ENCODE measurements at places on chromosomes 4 and X. TPM values are rescaled to one million over a fixed set of nuclear protein-coding genes. Genes with fewer than 3 reads are reported as not detected.

Gene HGFAC
- polyA plus RNA-seq, result 3.0 TPM

Gene PRKX
- polyA plus RNA-seq, result 10.9 TPM

Gene MMAA
- polyA plus RNA-seq, result 6.3 TPM

Gene MGAT4D
- polyA plus RNA-seq, result not detected

Gene ZXDB
- 5.3 TPM for polyA plus RNA-seq

Gene ARX
- polyA plus RNA-seq, result 6.9 TPM

Gene ARHGAP36
- polyA plus RNA-seq, result 522 TPM

Gene FAT1
- 107 TPM for polyA plus RNA-seq

Gene TCEAL7
- polyA plus RNA-seq, result 253 TPM

Gene GAGE12H
- not detected for polyA plus RNA-seq

Gene PPEF2
- 0.06 TPM for polyA plus RNA-seq

Gene XAGE5
- polyA plus RNA-seq, result 0.39 TPM

Gene CXCL11
- not detected for polyA plus RNA-seq

Gene CHRDL1
- polyA plus RNA-seq, result 5.1 TPM

Gene PRPS2
- polyA plus RNA-seq, result 7.7 TPM

Gene KIAA1210
- polyA plus RNA-seq, result 0.12 TPM

Gene PAGE2B
- not detected for polyA plus RNA-seq

Gene GRSF1
- polyA plus RNA-seq, result 145 TPM

Gene NDNF
- 6.8 TPM for polyA plus RNA-seq

Gene PABPC4L
- polyA plus RNA-seq, result 7.5 TPM

Gene SSX3
- polyA plus RNA-seq, result not detected

Gene CENPE
- 3.4 TPM for polyA plus RNA-seq

Gene SCFD2
- 10.3 TPM for polyA plus RNA-seq

Gene LRIT3
- polyA plus RNA-seq, result 0.46 TPM

Gene MRFAP1
- polyA plus RNA-seq, result 227 TPM

Gene ELF4
- polyA plus RNA-seq, result 9.2 TPM

All from hindlimb muscle (tissue), 1 donor.